ENCODE measurements at places on chromosomes 7 and 10. TPM values are rescaled to one million over a fixed set of nuclear protein-coding genes. Genes with fewer than 3 reads are reported as not detected.
A peak's percentile ranks its signal among the peaks of the same experiment; 100 is the strongest.

DNA sequence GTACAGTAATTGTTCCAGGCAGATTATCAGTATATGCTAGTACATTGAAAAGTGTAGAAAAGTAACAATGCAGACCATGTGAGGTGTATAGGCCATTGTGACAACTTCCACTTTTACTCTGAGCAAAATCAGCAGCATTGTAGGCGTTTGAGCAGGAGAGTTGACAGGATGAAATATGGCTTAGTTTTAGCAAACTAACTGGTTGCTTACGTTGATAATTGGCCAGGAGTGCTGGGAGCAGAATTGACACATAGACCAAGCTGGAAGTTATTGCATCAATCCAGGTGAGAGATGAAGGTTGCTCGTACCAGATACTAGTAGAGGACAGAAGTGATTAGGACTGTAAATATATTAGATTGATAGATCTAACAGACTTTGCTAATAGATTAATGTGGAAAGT is 46.0 kb downstream of the LCOR start:
- DNase-seq = no peak

The FGFBP3 gene
- polyA plus RNA-seq = 2.6 TPM

DNA sequence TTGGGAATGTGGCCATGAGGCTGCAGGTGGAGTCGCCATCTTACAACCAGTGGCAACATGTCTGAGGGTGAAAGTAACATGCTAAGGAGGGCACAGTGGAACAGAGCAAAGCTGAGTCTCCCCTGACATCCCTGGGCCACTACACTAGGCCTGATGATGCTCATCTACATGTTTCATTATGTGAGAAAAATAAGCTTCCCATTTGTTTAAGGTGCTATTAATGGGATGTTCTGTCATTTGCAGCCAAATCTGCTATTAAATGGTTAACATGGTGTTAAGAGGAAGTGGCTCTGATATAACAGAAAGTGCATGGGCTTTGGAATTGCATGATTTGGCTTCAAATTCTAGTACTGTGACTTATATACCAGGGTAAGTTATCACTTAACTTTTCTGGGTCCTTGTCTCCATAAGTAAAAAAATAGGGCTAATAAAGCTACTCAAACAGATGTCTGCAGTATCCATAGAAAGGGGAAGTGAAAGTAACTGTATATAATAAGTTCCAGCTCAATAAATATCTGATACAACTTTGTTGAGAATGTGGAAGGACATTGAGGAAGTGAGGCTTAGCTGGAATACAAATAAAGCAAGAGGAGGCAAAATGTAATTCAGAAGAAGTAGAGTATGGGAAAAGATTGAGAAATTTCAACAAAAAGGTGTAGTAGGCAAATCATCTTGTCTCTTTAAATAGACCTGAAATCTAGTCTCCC is 158.9 kb downstream of the RTKN2 start:
- DNase-seq = no peak

The ABCC2 gene
- 9.1 TPM for polyA plus RNA-seq

GRCh38 chr10:95287281-95287680 is 3.5 kb downstream of the PDLIM1 start:
- DNase-seq = no peak

The SHOC2 gene
- 35.3 TPM for polyA plus RNA-seq

DNA sequence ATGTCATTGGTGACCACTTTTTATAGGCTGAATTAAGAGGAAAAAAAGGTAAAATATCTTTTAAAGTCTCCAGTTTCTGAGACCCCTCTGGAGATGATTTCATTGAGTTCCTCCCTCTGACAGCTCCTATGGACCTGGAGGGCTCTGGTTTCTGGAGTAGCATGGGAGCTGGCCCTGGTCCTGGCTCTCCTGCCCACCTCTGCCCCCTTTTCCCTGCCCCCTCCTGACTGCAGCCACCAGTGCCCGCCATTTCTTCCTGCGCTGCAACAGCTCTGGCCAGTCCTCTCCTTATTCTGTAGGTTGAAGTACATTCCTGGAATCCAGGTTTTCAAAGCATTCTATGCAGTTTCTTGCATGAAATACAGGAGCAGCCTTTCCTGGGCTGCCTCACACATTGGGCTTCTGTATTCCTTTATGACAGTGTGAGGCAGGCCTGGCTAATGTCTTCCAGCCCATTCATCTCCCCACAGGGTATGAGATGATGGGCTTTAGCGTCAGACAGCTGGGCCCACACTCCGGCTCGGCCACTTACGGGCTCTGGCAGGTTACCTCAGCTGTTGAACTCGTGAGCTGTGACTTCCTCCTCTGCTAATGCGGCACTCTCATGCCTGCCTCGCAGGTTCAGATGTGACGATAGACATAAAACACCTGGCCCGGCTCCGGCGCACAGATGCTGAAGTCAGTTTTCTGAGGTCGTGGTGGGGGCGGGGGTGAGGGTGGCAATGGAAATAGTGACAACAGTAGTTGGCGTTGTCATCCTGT is 101.7 kb downstream of the MGMT start:
- DNase-seq = no peak

The SLC35B4 gene
- polyA plus RNA-seq = 20.8 TPM

- DNase-seq = no peak
These were observed 54.6 kb downstream of the DKK1 start for GRCh38 chr10:52368725-52369124.

GRCh38 chr7:47832105-47832715 is 116.1 kb downstream of the PKD1L1 start:
- no peak for DNase-seq

The FAM241B gene
- 9.1 TPM for polyA plus RNA-seq

The AGR2 gene
- 60.7 TPM for polyA plus RNA-seq

The KCNMA1 gene
- polyA plus RNA-seq = 3.2 TPM

DNA sequence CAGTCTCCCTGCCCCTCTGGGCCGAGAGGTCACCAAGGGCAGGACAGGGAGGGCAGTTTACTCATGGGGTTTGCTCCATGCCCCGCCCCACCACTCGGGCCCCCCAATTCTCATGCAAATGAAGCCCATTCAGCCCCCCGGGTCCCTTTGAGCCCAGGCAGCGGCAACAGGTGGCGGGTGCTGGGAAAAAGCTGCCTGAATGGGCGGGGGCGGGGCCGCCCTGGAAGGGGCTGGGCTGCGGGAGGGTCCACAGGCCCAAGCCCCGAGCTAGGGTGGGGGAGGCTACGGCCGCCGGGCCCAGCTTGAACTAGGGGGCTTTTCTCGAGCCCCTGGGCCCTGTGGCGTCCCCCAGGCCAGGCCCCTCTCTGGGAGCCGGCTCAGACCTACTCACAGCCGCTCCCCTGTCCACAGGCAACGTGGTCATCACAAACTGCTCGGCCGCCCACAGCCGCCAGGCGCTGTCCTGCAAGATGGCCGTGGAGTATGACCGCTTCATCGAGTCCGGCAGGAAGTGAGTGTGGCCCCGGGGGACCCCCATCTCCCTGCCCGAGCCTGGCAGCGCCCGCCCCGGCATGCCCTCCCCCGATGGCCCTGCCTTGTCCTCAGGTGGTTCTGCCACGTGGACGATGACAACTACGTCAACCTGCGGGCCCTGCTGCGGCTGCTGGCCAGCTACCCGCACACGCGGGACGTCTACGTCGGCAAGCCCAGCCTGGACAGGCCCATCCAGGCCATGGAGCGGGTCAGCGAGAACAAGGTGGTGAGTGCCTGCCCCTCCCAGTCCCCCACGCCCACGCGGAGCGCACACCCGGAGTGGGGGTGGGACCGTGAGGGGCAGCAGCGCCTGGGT is 5.5 kb downstream of the LFNG start:
- DNase-seq = no peak

DNA sequence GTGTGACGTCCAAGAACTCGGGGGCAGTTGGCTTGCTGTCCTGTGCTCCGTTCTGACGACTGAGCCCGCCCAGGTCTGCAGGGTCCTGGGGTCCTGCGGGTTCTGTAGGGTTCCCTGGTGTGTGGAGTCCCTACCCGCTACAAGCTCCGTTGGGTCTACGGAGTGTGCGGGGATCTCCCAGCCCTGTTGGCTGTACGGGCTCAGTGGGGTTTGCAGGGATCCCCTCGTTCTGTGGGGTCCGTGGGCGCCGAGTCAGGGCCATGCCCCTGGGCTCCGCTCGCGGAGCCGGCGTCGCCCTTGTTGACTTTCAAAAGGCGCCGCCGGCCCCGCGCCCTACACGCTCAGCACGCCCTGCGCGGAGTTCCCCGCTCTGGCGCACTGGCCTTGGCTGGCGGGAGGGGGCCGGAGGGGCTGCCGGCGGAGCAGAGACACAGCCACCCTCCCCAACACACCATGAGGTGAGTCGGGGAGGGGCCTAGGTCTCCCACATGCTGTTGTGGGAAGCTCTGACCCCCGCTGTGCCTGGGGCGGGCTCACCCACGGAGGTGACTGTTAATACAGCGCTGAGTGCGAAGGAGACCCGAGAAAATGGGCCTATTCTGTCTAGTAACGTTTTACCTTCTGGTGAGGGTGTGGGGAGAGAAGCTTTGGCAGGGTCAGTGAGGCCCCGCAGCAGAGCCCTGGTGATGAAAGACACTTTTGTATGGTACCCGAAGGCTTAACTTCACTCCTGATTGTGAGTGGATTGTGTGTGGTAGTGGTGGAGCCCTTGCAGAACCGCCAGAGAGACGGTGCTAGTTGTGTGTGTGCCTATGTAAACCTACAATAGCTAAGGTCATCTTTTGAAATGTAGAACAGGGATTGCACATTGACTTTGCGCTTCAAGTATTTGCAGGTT is 8.1 kb downstream of the TASOR2 start:
- DNase-seq = no peak

The ZNF365 gene
- 0.36 TPM for polyA plus RNA-seq

The CRYGN gene
- 4.4 TPM for polyA plus RNA-seq

GRCh38 chr7:29976266-29976665 is 13.3 kb downstream of the SCRN1 start:
- DNase-seq = no peak

GRCh38 chr10:131691481-131692090 is 209.2 kb upstream of the PPP2R2D start:
- no peak for DNase-seq

GRCh38 chr10:23359692-23360380 is 15.2 kb upstream of the C10orf67 start:
- no peak for DNase-seq

- no peak for DNase-seq
These were observed 405.0 kb downstream of the GRID1 start for GRCh38 chr10:85961479-85962067.

GRCh38 chr7:55969391-55969790 is 5.0 kb downstream of the NIPSNAP2 start:
- no peak for DNase-seq

DNA sequence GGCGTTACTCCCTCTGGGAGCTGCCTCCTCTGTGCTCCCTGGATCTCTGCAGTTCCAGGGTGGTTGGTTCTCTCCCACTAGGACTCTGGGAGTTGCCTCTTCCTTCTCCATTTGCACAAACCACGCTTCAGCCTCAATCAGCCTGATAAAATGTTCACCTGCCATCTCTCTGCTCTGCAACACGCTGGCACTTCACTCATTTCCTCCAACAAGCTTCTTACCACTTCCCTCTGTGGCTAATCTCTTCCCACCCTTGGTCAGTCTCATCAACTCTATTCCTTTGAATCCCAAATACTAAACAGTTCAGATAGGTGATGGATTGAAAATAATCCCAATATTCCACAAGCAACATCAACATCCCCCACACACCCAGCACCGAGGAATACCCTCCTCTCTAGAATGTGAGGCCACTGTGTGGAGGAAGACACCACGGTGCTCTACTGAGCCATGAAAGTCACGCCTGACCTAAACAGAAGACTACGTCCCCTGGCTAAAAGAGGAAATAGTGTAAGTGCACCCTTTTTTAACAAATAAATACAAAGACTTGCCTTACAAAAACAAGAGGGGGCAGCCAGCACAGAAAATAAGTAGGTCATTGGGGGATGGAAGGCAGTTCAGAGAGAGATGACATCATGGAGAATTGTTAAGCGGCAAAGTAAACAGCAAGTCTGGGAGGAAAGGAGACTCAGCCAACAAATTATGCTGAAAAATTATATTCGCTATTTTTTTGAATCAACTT is 1.9 kb upstream of the FAM170B start:
- no peak for DNase-seq

GRCh38 chr7:101998906-101999240 is 181.4 kb downstream of the CUX1 start:
- no peak for DNase-seq

GRCh38 chr10:73205081-73205480 is 37.2 kb downstream of the FAM149B1 start:
- DNase-seq = no peak

- DNase-seq = no peak
These were observed 4.6 kb downstream of the H2BK1 start for GRCh38 chr7:151205730-151206129.

DNA sequence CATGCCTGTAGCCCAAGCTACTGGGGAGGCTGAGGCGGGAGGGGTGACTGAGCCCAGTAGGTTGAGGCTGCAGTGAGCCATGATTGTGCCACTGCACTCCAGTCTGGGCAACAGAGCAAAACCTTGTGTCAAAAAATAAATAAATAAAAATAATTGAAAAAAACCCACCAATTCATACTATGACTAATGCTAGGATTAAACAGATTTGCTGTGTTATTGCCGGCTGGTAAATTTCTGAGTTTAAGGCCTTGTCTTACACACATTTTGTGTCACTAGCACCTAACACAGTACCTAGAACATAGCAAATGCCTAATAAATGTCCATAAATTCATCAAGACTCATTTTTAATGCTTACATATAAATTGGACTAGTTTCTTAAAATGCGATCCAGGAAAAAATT is 8.7 kb downstream of the ESYT2 start:
- no peak for DNase-seq

GRCh38 chr10:5629303-5630111 is 36.9 kb downstream of the ASB13 start:
- peak; percentile 53 for DNase-seq

GRCh38 chr10:119312241-119312640 is 104.9 kb downstream of the GRK5 start:
- DNase-seq = no peak

DNA sequence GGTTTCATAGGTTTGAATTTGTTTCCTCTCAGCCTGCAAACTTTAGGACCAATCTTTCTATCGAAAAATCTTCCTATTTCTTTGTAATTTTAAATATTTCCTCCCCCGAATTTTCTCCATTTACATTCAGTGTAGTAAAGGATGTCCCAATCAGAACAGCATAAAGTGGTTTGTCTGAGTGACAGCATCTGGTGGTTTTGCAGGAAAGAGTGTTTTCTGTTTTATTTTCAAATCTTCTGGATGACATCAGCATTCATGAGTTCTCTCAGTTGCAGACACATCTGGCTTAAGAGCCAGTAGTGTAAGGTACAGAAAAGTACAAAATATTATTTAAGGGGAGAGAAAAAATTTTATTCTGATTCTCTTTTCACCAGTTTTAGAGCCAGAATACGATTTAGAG is 634.8 kb downstream of the PHTF2 start:
- DNase-seq = no peak

- no peak for DNase-seq
These were observed 38.1 kb upstream of the CDHR3 start for GRCh38 chr7:105924945-105925344.

GRCh38 chr7:30998180-30998579 is 34.4 kb downstream of the GHRHR start:
- DNase-seq = no peak

The CFTR gene
- 11.1 TPM for polyA plus RNA-seq

GRCh38 chr7:158956805-158957509 is 100.6 kb downstream of the DYNC2I1 start:
- DNase-seq = no peak

The NKX1-2 gene
- 0.03 TPM for polyA plus RNA-seq
